ENCODE measurements at places on chromosomes 3 and 15.

- no peak for DNase-seq
Observed at GRCh38 chr3:56879436-56880215, 77.9 kb upstream of the ARHGEF3 start.

GRCh38 chr3:156781310-156782230 is 44.6 kb upstream of the LEKR1 start:
- DNase-seq: no peak

- no peak for DNase-seq
Observed at GRCh38 chr3:13480340-13481318, 523 bp downstream of the HDAC11 start.

GRCh38 chr3:150515210-150515609 is 31.1 kb downstream of the SERP1 start:
- DNase-seq: no peak

DNA sequence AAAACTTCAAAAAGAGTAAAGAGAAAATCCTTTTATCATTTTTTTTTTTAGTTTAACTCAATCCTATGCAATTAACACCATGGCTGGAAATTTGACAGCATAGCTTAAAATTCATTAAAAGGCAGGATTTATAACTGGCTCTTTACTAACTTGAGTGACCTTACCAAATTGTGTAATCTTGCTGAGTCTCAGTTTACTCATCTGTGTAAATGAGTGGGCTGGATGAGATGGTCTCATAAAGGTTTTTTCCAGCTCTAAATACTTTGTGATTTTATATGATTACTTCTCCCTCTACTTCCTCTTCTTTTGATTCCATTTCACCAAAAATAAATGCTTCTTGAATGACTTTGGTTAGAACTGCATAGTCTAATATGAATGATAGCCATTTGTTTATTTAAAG is 234.9 kb upstream of the SATB1 start:
- no peak for DNase-seq

- no peak for DNase-seq
Observed at GRCh38 chr3:45477041-45477725, 88.8 kb downstream of the LARS2 start.

- no peak for DNase-seq
Observed at GRCh38 chr15:58766290-58766689, 4.8 kb upstream of the MINDY2 start.

DNA sequence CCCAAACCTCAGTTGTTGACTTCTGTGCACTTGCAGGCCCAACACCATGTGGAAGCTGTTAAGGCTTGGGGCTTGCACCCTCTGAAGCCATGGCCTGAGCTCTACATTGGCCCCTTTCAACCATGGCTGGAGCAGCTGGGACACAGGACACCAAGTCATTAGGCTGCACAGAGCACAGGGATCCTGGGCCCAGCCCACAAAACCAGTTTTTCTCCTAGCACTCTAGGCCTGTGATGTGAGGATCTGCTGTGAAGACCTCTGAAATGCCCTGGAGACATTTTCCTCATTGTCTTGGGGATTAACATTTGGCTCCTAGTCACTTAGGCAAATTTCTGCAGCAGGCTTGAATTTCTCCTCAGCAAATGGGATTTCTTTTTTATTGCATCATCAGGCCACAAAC is 1255.7 kb downstream of the ZPLD1 start:
- DNase-seq: no peak

DNA sequence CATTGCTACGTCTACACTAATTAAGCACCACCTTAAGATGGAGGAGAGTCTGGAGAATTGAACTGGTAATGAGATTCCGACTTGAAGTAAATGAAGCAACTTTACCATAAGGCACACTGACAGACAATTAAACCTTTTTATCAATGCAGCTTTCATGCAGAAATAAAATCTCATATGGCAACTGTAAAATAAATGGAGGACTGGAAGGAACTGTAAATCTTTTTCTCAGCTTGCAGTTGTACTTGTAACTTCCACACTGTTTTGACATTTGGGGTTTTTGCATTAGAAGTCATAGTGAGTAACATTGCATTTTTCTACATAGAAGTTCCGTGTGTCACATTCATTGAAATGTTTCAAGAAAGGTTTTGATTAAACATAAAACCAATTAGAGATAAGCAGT is 705.3 kb downstream of the NLGN1 start:
- DNase-seq: no peak

DNA sequence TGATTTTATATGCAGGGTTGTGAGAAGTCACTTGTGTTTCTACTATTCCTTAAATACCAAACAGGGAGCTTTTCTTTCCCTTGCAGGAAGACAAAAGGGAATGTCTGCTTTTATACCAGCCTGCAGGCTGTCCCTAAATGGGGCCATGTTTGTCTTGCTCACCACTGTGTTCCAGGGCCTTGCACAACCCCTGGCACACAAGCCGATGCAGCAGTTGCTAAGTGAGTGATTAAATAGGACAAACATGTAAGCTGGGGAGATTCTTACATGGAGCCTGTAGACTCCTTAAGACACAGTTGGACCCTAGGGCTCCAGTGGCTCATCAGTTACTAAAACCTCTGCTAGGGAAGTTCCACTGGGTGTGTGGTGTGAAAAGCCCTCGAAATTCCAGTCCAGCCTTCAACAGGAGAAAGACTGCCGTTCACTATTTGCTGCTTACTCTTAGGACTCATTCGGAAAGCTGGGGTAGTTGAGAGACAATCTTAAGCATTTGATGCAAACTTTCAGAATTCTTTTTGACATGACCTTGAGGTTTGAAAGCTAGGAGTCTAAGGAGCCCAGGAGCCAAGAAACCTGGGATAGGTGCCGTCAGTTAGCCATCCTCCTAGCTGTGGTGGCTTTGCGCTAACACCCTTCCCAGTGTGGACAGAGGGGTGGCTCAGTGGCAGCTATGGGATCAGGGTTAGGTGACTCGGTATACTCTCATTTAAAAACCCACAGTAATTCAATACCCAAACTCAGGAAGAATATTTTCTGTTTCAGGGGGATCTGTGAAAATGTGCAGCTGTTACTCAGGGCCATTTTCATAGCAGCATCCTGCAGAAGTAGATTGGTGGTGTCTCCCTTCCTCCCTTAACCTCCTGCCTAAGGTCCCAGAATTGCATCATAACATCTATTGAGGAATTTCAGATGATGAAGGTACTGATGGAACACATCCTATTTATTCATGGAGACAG is 39.1 kb downstream of the SYNM start:
- no peak for DNase-seq

Data from activated T-helper 1 cell treated with anti-CD3 and anti-CD28 coated beads, Interleukin-2, amount 50 U/mL, for 16 hours (primary cell).